ENCODE measurements at places on chromosomes 4 and X. TPM values are rescaled to one million over a fixed set of nuclear protein-coding genes. Genes with fewer than 3 reads are reported as not detected.

GRCh38 chr4:118012142-118012541 is 22.1 kb upstream of the NDST3 start:
- no peaks in the 10 kb centered on the region for H3K4me1 ChIP-seq
- H3K36me3 ChIP-seq, result no peaks in the 10 kb centered on the region
- H3K4me3 ChIP-seq, result no peak overlapping the region
- H3K27ac ChIP-seq, result no peak overlapping the region

- H3K36me3 ChIP-seq, result no peaks in the 10 kb centered on the region
- H3K4me1 ChIP-seq, result no peaks in the 10 kb centered on the region
- DNase-seq, result no peak
- H3K4me3 ChIP-seq, result no peak overlapping the region
Measured at GRCh38 chr4:48243887-48244286, 25.8 kb downstream of the TEC start.

- H3K27me3 ChIP-seq, result no peaks in the 10 kb centered on the region
- no peak for DNase-seq
- H3K4me3 ChIP-seq, result no peak overlapping the region
- no peaks in the 10 kb centered on the region for H3K4me1 ChIP-seq
- H3K27ac ChIP-seq, result no peak overlapping the region
- no peaks in the 10 kb centered on the region for H3K36me3 ChIP-seq
Measured at GRCh38 chrX:68396953-68397352, 36.3 kb downstream of the OPHN1 start.

DNA sequence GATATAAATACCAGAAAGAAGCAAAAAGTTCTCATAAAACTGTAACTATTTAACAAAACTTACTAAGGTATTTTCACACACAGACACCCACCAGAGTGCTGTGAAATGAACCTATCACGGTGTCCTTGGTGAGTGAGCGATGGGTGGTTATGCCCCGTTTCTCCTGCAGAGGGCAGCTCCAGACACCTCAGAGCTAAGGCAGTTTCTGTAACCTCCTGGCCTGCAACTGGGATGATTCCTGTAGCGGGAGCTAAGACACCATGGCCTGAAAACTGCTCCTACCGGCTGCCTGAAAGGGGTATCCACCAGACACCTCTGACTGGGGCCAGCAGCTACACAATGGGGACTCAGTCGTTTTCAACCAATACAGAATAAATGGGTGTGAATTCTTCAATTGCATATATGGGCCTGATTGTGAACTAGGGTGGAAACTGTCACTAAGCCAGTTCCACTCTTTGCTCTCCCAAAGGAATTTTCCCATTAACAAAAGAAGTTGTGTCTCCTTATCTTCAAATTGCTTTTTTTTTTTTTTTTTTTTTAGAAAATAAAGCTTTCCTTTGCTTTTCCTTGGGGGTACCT is 2375.8 kb upstream of the TENM3 start:
- no peak overlapping the region for H3K27ac ChIP-seq
- DNase-seq, result peak; percentile 35
- no peaks in the 10 kb centered on the region for H3K4me1 ChIP-seq
- H3K36me3 ChIP-seq, result no peaks in the 10 kb centered on the region
- no peaks in the 10 kb centered on the region for H3K27me3 ChIP-seq

GRCh38 chr4:56195025-56195424 is 192.3 kb downstream of the AASDH start:
- H3K4me1 ChIP-seq, result no peaks in the 10 kb centered on the region
- H3K4me3 ChIP-seq, result no peak overlapping the region
- DNase-seq, result no peak
- no peaks in the 10 kb centered on the region for H3K27me3 ChIP-seq

The FATE1 gene
- total RNA-seq, result not detected

- H3K36me3 ChIP-seq, result no peaks in the 10 kb centered on the region
- no peak overlapping the region for H3K27ac ChIP-seq
- DNase-seq, result no peak
- H3K4me3 ChIP-seq, result no peak overlapping the region
Measured at GRCh38 chr4:59770601-59771264, 1429.4 kb upstream of the ADGRL3 start.

The LDB2 gene
- total RNA-seq, result not detected

- peak; percentile 5 for DNase-seq
- no peaks in the 10 kb centered on the region for H3K27me3 ChIP-seq
Measured at GRCh38 chr4:23728393-23728792, 161.5 kb downstream of the PPARGC1A start.

GRCh38 chr4:57501720-57502119 is 391.5 kb upstream of the IGFBP7 start:
- no peak overlapping the region for H3K27ac ChIP-seq
- no peaks in the 10 kb centered on the region for H3K4me1 ChIP-seq
- DNase-seq, result no peak
- no peak overlapping the region for H3K4me3 ChIP-seq

- no peaks in the 10 kb centered on the region for H3K4me1 ChIP-seq
- H3K27me3 ChIP-seq, result no peaks in the 10 kb centered on the region
- no peaks in the 10 kb centered on the region for H3K36me3 ChIP-seq
Measured at GRCh38 chrX:105114554-105115130, 105.9 kb downstream of the TEX13A start.

All from Panc1 (cell line).